ENCODE measurements at places on chromosomes 3 and 15.

DNA sequence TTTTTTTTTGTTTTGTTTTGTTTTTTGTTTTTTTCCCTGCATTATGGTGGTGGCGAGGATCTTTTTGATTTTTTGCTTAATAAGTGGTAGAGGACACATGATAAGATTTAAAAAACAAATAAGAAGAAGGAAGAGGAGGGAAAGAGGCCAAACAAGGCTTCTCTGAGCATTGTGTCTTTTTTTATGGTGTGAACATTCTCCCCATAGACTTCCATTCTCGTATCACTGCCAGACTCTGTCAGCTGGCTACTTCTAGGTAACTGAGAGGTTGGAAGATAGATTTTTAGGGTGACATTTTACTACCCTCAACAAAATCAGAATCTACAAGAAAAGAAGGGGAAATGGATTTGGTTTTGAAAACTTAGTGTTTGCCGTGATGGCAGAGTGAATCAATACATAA, 3.8 kb downstream of the NLGN1 start:
- no peak for DNase-seq

- no peak for DNase-seq
Observed at GRCh38 chr15:33256874-33257273, 53.9 kb upstream of the RYR3 start.

DNA sequence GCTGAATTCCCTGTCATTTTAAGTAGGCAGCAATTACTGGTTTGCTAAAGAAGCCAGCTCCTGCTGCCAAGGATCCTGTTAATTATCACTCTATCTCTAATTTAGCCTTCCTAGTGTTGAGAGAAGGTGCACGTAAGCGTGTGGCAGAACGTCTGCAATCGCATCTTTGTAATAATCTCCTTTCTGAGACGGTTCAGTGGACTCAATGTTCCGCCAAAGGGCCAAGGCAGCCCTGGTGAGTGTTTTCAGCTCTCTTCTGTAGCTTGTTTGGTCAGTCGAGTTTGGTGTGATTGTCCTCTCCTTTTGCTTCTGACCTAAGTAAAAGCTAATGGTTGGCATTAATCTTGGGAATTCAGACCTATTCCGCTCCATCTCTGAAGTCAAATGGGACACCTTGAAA, 24.2 kb downstream of the MITF start:
- no peak for DNase-seq

DNA sequence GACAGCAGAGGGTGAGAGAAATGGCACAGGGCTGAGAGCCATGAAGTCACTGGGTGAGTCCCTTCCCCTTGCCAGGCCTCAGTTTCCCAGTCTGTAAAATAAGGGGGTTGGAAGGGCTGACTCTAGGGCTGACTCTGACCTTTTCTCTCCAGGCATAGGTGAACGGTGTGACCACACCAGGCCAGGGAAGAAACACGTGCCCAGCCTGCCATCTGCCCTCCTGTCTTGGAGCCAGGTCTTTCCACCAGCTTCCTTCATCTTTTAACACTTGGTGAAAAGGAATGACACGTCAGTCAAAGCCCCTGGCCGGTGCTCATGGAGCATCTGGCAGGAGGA, 74.4 kb downstream of the CPN2 start:
- no peak for DNase-seq

DNA sequence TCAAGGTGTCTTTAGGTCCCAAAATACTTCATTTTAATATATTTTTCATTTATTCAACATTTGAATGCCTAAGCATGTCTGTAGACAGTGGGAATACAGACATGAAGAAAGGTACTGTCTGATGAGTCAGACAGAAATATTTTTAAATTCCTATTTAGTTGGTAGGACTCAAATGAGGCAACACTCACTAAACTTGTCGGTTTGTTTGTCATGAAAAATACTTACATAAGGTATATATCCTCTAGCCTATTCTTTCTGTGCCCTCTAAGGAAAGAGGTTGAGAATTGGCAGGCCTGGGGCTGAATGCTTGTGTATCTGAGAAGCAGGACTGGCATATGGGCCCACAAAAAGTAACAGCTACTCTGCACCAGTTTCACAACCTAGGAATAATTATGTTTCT, 423.6 kb upstream of the MDFIC2 start:
- no peak for DNase-seq

Measured in NK-92 treated with Interleukin-12 subunit alpha and Interleukin-12 subunit beta, amount 100 ng/mL, for 24 hours (cell line).